ENCODE measurements at places on chromosomes 3 and 15. TPM values are rescaled to one million over a fixed set of nuclear protein-coding genes. Genes with fewer than 3 reads are reported as not detected.

GRCh38 chr3:170808041-170808440 is 62.0 kb downstream of the RPL22L1 start:
- no peak for DNase-seq

DNA sequence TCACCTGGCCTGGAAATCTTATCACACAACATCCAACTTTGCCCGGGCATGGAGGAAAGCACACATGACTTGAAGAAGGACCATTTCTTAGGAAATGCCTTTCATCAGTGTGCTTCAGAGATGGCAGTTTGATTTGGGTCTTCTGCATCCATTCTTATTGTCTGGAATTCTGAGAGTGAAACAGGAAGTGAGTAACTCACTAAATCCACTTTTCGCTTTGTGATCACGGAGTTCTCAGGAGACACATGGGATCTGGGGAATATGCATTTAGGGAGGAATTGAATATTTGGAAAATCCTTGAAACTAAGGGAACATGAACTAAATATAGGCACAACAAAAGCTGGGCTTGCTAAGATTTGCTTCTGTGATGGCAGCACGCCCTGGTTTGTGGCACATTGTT is 212.5 kb upstream of the FEZF2 start:
- DNase-seq: no peak

- no peak for DNase-seq
These were observed 21.1 kb downstream of the CCDC32 start for GRCh38 chr15:40543631-40544294.

DNA sequence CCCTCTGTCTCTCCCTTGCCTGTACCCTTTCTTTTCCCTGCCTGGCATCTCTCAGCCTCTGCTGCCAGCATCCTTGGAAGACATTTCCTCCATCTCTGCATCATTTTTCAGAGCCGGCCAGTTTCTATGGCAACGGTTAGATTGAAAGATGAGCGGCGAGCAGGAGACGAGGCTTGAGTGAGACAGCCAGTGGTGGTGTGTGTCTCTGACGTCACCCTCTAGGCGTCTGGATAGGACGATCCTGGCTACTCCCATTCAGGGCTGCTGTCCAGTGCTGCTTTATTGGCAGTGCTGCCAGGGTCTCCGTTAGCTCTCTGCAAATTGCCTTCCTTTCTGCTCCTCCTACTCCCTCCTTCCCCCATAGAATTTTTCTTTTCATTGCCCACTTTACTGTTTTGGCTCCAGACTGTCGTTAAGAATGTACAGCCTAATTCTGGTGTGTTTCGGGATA is 57.9 kb downstream of the TRAK1 start:
- DNase-seq: peak; percentile 88

GRCh38 chr3:177735431-177735830 is 538.1 kb upstream of the TBL1XR1 start:
- DNase-seq: no peak

- DNase-seq: no peak
These were observed 17.9 kb downstream of the CAPN7 start for GRCh38 chr3:15223685-15224572.

DNA sequence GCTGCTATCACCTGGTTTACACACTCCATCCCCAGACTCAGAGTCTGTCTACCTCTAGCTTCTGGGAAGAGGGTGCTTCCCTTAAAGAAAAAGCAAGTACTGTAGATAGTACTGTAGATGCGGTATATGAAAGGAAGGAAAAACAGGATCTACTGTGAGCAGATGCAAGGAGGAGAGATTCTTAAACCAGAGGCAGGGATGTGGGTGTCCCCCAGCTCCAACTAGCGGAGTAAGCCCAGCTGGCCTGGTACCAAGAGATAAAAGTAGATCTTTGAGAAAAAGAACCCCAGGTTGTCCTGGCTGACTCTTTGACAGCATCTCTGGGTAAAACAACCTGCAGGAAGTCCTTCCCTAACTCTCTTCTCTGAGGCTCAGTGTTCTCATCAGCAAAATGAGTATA is 523.7 kb upstream of the PROK2 start:
- DNase-seq: no peak

GRCh38 chr15:85551221-85551832 is 170.9 kb downstream of the AKAP13 start:
- no peak for DNase-seq

- DNase-seq: no peak
These were observed 334.2 kb upstream of the SEMA6D start for GRCh38 chr15:47383102-47383501.

DNA sequence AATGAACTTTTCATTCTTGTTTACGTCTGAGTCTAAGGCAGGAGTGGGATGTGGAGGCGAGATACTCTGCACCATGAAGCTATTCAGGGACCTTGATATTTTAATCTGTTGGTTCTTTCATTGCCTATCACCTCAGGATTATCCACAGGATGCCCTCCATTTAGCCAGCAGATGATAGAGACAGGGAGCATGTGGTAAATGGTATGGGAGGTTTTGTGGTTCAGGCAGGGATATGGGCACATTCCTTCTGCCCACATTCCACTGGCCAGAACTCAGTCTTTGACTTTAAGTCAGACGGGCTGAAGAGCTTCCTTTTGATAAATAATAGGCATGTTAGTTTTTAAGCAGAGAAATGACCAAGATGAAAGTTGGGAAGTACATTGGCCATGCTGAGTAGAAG is 548.0 kb upstream of the CCDC54 start:
- DNase-seq: no peak

DNA sequence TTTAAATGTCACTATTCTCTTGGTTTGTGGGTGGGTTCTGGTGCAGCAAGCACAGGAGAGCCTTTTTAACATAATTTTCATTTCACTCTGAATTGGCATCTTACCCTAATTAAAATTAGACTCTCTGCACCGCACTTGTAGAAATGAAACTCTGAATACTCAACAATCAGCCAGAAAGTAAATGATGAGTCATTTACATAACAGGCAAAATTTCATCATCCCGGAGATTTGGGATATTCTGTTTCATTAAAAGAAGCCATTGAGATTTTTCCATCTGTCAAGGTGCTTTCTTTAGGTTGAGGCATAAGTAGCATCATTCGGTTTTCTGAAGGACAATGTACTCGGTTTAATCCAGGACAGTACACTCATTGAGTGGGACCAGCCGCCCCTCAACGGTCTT is 111.0 kb downstream of the RFTN1 start:
- no peak for DNase-seq

DNA sequence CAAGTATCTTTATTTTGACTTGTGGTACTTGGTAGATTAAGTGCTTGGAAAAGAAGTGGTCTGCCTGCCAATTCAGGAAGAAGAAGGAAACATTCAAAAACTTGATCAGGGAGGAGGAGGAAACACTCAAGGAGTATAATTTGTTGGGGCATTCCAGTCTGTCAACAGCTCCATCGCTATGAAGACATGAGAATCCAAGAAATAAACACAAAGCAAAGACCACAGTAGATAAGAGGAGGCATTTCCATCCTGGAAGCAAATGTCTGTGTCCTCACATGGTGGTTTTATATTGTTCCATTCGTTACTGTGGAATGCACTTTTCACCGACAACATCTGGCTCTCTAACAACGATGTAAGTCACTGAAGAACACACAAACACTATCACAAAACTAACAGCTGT is 176.1 kb upstream of the FRMD4B start:
- DNase-seq: no peak

- no peak for DNase-seq
These were observed 76.4 kb upstream of the SLC4A7 start for GRCh38 chr3:27560484-27561056.

GP9 gene
- polyA plus RNA-seq: 0.30 TPM

INKA1 gene
- polyA plus RNA-seq: 7.4 TPM

GRK7 gene
- polyA plus RNA-seq: not detected

- no peak for DNase-seq
These were observed 148.8 kb upstream of the TRIM42 start for GRCh38 chr3:140529096-140529495.

GRCh38 chr15:86432861-86433260 is 353.2 kb downstream of the AGBL1 start:
- no peak for DNase-seq

ELL3 gene
- polyA plus RNA-seq: 3.3 TPM

DNA sequence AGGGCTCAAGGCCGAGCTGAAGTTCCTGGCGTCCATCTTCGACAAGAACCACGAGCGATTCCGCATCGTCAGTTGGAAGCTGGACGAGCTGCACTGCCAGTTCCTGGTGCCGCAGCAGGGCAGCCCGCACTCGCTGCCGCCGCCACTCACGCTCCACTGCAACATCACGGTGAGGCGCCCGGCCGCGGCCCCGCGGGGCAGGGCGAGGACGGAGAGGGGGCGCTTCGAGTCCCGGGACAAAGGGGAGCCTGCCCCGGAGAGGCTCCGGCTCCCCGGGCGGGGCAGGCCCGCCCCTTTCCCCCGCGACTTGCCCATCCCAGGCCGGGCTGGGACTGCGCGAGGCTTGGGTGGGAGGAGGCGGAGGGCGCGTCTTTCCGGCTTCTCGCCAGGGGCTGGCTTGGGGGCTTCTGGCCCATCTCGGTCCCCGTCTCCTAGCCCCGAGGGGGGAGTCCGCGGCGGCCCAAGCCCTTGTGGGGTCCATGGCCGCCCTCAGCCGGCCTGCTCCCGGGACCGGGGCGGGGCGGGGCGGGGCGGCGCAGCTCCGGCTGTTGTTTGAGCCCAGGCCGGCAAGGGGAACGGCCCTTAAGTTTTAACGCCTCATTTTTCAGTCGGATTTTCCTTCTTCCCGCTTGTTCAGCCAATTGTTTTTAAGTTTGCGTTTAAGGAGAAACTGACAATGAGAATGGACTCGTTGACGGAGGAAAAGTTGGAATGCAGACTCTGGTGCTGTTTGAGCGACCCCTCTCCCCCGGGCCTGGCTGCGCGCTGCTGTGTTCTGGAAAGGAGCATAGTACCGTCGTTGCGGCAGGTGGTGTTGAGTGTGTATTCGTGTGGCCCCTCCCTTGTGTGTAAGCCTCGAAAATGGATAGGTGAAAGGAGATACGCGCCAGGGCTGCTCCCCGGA is 683 bp downstream of the UBE2Q2 start:
- DNase-seq: peak; percentile 67

DNA sequence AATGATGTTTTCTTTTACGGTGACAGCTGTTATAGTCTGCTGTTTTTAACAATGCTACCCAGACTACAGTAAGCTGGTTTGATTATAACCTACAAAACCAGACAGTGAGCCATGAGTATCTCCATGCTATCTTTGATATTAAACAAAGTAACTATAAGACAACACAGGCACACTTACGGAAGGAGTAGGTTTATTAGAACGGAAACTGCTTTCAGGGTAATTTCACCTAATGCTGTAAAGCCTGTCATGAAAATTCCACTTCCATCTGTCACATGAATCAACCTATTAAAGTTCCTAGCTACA is 33.0 kb downstream of the VPS13C start:
- DNase-seq: no peak

RMDN3 gene
- polyA plus RNA-seq: 24.4 TPM

DNA sequence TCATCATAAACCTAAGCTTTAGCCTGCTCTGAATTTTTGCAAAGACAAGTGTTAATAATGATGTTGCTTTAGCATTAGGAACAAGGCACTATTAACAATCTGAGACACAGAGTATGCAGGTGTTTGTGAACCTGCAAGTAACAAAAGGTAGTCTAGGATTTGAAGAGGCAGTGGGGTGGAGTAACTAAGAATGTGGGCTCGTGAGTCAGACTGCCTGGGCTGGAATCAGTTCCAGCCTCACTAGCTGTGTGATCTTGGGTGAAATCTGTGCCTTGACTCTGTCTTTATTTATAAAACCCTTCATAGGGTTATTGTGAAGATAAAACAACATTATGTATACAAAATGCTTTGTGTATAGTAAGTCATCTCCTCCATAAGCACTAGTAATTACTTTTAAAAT is 610.6 kb upstream of the CFAP20DC start:
- no peak for DNase-seq

OR5K1 gene
- not detected for polyA plus RNA-seq

RTP1 gene
- polyA plus RNA-seq: not detected

- DNase-seq: no peak
These were observed 22.4 kb downstream of the TJP1 start for GRCh38 chr15:29799859-29800258.

DNA sequence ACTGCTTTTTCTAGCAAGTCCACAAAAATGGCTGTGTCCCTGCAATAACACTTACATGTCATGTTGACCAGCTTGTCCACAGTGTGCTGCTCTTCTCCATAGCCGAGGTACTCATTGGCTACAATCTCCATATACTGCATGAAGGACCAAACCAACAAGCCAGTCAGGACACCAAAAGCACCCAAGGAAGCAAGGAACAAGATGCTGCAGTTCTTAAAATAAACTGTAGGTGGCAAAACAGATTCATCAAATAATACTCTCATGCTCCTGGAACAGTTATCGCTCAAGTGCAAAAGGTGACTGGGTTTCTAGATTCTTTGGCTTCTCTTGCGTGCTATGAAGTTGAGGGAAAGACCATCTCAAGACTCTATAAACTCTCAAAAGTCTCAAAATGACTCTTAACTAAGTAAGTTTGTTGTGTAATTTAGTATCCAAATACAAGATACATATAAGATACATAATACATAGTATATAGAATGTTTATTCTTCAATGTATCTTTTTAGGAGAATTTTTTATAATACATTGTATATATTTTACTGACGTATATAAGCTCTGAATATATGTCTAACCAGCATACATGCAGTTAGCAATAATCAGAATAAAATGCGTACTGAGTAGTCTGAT is 57.0 kb downstream of the NEK10 start:
- DNase-seq: peak; percentile 40

ECE2 gene
- polyA plus RNA-seq: not detected

- no peak for DNase-seq
These were observed 3.3 kb downstream of the RPN1 start for GRCh38 chr3:128647307-128647706.

DNA sequence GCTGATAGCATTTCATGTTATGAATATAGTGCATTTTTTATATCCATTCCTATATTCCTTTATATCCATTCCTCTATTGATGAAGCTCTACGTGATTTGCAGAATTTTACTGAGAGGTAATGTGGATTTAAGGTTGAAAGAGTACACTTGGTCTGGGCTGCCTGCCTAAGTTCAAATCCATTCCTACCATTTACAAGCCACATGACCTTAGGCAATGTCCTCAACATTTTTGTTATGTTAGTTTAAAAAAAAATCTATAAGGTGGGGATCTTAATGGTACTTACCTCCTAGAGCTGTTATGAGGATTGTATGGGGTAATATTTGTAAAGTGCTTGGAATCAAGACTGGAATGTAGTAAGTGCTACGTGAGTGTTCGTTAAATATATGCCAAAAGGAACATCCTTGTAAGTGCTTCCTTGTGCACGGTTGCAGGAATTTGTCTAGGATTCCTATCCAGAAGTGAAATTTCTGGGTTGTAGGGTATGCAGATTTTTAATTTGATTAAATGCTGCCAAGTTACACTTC is 11.2 kb upstream of the VEPH1 start:
- no peak for DNase-seq

GRCh38 chr15:63598473-63599400 is 1.6 kb downstream of the FBXL22 start:
- peak; percentile 42 for DNase-seq
